ENCODE measurements at places on chromosomes 7 and 10.

GRCh38 chr10:24456322-24456721, 247.4 kb downstream of the KIAA1217 start:
- no peak for DNase-seq

DNA sequence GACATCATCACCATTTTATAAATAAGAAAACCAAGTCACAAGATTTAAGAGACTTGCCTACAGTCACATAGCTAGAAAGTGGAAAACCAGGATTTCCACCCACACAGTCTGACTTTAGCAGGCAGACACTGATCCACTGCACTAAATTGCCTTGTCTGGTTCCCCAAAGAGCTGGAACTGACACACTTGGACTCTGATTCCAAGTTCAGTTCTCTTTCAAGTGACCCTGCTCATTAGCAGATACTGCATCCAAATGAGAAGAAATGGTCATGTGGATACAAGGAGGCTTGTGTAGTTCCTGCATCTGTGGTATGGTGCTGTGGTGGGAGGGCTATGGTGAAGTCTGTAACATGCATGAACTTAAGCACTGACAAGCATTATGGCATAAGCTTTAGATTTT, 180.1 kb upstream of the MKLN1 start:
- DNase-seq: no peak

- no peak for DNase-seq
Observed at GRCh38 chr10:12380999-12381398, 31.7 kb downstream of the CAMK1D start.

GRCh38 chr10:52318822-52319464, 4.9 kb downstream of the DKK1 start:
- no peak for DNase-seq

GRCh38 chr10:17801507-17801906, 7.6 kb upstream of the MRC1 start:
- no peak for DNase-seq

DNA sequence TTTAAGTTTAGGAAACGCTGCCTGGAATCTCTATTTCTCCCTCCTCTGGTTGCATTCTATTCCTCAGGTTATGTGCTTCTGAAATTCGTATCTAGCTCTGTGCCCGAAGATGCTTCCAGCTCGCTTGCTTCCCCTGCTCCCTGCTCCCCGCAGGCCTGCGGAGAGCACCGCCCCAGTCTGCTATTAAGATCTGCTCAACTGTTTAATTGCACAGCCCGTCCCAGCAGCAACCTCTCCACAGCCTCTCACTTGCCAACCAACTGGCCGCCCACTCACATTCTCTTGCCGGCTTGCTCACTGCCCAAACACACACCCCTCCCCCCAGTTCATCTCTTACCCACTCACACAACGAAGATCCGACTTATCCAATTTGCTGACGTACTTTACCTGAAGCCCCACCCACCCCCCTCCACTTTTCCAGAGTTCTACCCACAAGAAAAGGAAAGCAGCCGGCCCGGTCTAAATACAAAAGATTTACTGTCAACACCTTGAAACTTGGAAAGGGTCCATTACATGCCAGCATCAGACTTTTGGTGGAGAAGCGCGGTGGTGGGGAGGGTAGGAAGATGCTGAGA, 167.3 kb upstream of the KLF14 start:
- peak; percentile 62 for DNase-seq

DNA sequence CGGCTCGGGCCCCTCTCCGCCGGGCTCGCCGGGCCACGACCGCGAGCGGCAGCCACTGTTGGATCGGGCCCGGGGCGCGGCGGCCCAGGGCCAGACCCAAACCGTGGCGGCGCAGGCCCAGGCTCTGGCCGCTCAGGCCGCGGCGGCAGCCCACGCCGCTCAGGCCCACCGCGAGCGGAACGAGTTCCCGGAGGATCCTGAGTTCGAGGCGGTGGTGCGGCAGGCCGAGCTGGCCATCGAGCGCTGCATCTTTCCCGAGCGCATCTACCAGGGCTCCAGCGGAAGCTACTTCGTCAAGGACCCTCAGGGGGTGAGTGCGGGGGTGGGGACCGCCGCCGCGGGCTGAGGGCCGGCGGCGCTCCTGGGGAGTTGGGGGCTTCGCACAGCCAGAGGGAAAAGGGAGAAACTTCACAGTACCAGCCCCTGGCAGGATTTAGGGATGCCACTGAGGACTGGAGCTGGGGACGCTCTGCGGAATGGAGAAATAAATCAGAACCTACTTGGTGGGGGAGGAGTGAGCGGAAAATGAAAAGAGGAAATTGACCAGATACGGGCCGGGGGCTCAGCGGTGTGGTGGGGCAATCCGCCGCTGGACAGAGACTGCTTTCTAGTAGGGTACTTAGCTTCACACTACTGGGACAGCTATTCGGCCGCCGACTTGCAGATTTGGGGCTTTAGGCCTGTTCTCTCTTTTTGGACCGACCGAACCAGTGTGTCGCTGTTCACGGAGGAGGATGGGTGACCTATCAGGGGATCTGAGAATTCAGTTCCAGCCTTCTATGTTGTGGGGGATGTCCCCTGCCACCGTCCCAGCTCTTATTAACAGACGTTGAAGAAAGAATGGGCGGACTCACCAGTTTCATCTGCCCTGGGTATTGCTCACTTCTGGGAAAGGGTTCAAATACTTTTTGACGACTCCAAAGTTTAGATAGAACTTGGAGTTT, 669 bp downstream of the PI4K2A start:
- peak; percentile 75 for DNase-seq

- DNase-seq: peak; percentile 57
Observed at GRCh38 chr7:155796381-155797261, 15.6 kb downstream of the SHH start.

GRCh38 chr7:133051066-133051465, 30.8 kb downstream of the CHCHD3 start:
- DNase-seq: no peak

Measured in eye (tissue), 1 donor.